ENCODE measurements at places on chromosomes 13 and 19.

- peak; percentile 34 for DNase-seq
Observed at GRCh38 chr19:47020992-47021496, 1.4 kb downstream of the NPAS1 start.

DNA sequence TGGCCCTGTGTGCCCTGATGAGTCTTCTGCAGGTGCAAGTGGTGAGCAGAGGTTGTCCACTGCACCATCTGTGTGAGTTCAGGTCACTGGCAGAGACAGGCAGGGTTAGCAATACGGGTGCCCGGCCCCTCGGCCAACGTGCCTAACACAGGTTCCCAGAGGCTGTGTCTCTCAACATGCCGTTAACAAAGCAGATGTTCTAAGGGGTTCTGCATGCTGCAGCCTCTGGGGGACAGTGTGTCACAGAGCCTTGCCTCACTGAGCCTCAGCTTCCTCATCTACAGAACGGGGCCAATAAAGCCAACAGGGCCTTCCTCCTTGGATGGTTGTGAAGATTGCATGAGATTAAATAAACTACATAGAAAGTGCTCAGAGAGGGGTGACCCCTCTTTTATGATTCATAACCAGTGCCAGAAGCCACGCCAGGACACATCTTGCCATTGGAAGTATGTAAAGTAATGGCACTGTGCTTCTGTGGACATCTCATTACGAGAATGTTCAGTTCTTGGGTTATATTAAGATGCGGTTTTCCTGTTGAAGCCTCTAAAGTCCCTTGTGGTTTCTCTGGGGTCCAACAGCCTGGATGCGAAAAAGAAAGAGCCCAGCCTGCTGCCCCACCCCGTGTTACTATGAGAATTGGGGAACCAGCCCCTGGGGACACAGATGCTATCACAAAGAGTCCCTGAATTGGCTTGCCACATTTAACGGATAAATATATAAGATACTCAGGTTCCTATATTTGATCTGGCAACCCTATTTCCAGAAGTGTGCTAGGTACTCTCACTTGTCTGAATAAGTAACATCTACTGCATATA is 11.2 kb upstream of the ARHGEF18 start:
- DNase-seq = no peak

DNA sequence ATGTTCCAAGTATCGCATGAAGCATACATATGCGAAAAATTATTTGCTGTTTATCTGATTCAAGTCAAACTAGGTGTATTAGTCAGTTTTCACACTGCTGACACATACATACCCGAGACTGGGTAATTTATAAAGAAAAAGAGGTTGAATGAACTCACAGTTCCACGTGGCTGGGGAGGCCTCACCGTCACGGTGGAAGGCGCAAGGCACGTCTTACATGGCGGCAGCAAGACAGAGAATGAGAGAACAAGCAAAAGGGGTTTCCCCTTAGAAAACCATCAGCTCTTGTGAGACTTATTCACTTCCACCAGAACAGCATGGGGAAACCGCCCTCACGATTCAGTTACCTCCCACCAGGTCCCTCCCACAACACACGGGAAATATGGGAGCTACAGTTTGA is 13.0 kb upstream of the PROZ start:
- DNase-seq = no peak

- no peak for DNase-seq
Observed at GRCh38 chr19:43957891-43958290, 6.9 kb downstream of the ZNF221 start.

GRCh38 chr13:109246001-109246400 is 540.4 kb downstream of the IRS2 start:
- no peak for DNase-seq

- DNase-seq = no peak
Observed at GRCh38 chr19:8265872-8266271, 42.3 kb downstream of the CD320 start.

GRCh38 chr19:13983213-13983889 is 22.8 kb downstream of the RFX1 start:
- no peak for DNase-seq
